ENCODE measurements at places on chromosomes 3 and 15. TPM values are rescaled to one million over a fixed set of nuclear protein-coding genes. Genes with fewer than 3 reads are reported as not detected.

- no peak for DNase-seq
- no peaks in the 10 kb centered on the region for H3K27me3 ChIP-seq
- H3K36me3 ChIP-seq = no peaks in the 10 kb centered on the region
- no peak overlapping the region for H3K27ac ChIP-seq
Measured at GRCh38 chr3:167728632-167729323, 5.9 kb downstream of the PDCD10 start.

Gene ASB7
- 9.1 TPM for total RNA-seq

DNA sequence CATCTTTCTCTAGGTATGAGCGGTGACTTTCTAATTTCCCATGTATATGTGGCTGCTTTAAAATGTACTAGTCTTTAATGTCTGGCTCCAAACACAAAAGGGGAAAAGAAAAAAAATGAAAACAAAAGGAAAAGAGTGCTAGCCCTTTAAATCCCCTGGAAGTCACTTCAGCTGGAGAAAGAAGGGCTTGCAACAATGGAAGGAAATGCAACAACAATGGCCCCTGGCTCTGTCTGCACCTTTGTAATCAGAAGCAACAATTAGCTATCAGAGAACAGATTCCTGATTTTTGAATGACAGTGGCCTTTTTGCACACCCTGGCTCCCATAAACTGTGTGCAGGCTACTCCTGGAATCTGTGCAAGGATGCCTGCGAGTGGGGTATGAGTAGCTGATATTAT, 591.2 kb downstream of the FHIT start:
- DNase-seq = no peak
- H3K36me3 ChIP-seq = no peaks in the 10 kb centered on the region
- H3K27ac ChIP-seq = no peak overlapping the region
- H3K4me3 ChIP-seq = no peak overlapping the region
- H3K4me1 ChIP-seq = no peaks in the 10 kb centered on the region

DNA sequence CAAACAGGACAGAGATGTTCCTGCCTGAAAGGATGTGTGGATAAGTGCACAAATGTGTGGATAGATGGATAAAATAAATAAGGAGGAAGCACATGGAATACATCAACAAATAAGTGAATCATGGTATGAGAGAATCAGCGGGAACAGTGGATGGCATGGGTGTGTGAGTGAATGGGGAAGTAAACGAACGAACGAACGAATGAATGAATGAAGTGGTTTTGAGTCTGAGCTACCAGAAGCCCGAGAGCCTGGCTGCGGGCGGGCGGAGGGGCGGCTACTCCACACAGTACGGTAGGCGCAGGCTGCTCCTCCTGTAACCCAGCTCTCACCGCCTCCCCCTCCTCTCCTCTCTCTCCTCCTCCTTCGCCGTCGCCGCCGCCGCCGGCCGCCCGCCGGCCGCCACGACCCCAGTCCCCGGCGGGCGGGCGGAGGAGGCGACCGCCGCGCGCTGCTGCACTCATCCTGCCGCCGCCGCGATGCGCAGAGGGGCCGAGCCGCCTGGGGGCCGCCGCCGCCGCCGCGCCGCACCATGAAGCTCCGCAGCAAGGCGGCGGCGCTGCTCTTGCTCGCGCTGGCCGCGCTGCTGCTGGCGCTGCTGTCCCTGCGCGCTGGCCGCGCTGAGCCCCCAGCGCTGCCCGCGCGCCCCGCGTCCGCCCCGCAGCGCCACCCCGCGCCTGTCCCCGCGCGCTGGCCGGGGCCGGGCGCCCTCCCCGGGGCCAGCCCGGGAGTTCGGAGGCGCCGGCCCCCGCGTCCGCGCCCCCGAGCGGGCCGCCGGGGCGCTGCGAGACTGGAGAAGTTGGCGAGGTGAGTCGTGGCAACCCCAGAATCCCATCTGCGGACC, at the start of gene GXYLT2:
Gene GXYLT2, plus strand, starts transcription at position 342 of the 841 bp plus-strand sequence. Its CDS starts 188 bp downstream, at position 530.
- H3K4me1 ChIP-seq = peaks cover 29% of the 10 kb centered on the region
- peak within 1 kb of the TSS; percentile 67 for H3K4me3 ChIP-seq
- DNase-seq = peak; percentile 83
- peak within 1 kb of the TSS; percentile 73 for H3K27ac ChIP-seq

DNA sequence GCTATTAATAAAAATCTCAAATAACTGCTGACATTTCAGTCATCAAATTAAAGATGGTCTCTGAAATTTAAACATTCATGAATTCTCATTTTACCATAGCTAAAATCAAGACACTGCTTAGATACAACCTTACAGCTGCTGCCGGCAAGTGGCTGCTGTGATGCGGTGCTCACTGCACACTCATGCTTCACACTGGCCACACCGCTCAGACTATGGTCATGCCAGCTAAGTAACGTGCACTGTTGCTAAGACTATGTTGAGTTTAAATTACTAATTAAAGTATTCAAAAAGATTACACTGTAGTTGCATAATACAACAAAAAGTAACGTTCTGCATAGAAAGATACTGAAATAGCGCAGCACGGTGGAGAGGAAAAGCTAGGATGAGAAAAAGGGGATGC, 12.1 kb downstream of the ATP13A3 start:
- H3K4me3 ChIP-seq = no peak overlapping the region
- no peaks in the 10 kb centered on the region for H3K36me3 ChIP-seq
- no peak overlapping the region for H3K27ac ChIP-seq
- H3K4me1 ChIP-seq = peaks cover 49% of the 10 kb centered on the region
- no peak for DNase-seq
- no peaks in the 10 kb centered on the region for H3K27me3 ChIP-seq

DNA sequence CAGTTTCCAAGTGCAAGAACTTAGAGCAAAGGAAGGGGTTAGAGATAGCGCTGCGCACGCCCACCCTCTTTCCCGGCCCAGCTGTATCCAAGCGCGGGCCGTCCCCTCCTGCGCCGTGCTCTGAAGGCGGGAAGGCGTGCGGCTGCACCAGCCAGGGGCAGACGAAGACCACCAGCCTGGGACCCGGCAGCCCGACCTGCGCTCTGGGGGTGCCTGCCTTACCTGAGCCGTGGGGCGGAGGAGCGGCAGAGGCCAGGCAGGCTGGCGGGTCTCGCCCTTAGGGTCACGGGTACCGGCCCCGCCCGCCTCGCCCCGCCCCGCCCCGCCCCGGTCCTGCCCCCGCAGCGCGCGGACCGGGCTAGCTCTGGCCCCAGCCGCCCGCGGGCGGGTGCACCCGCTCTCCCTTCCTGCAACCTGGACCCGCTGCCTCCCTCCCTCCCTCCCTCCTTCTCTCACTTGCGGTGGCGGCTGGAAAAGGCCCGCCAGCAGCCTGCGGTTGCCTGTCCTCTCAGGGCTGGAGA, at the start of gene WDR72:
Gene WDR72, minus strand, starts transcription at position 253 of the 521 bp plus-strand sequence. CDS start 26,514 bp downstream, outside the sequence.
- peaks cover 20% of the 10 kb centered on the region for H3K27me3 ChIP-seq
- H3K27ac ChIP-seq = no peak within 1 kb of the TSS
- H3K4me1 ChIP-seq = no peaks in the 10 kb centered on the region
- H3K4me3 ChIP-seq = no peak within 1 kb of the TSS
- no peak for DNase-seq

DNA sequence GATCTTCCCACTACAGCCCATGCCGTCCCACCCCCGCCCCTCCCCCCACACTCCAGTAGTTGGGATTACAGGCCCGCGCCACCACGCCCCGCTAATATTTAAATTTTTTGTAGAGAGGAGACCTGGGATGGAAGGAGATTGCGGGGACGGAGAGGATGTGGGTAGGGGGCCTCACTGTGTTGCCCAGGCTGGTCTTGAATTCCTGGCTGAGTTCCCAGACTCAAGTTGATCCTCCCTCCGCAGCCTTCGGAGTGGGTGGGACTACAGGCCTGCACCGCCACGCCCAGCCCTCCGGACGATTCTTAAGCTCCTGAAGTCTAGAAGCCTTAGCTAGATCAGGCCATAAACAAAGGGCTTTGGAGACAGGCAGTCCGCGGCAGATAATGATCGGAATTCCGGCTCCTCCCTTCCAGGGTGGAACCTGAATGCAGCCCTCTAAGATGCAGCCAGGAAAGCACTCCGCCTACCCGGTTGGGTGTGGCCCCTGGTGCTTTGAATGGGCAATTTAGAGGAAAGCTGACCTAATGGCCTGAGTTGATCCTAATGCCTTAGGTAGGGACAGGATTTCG, at the start of gene DPPA2:
Gene DPPA2, minus strand, starts transcription at position 356 of the 569 bp plus-strand sequence. CDS start 1,975 bp downstream, outside the sequence.
- H3K4me1 ChIP-seq = no peaks in the 10 kb centered on the region
- no peak within 1 kb of the TSS for H3K4me3 ChIP-seq
- no peaks in the 10 kb centered on the region for H3K36me3 ChIP-seq
- H3K27me3 ChIP-seq = no peaks in the 10 kb centered on the region

DNA sequence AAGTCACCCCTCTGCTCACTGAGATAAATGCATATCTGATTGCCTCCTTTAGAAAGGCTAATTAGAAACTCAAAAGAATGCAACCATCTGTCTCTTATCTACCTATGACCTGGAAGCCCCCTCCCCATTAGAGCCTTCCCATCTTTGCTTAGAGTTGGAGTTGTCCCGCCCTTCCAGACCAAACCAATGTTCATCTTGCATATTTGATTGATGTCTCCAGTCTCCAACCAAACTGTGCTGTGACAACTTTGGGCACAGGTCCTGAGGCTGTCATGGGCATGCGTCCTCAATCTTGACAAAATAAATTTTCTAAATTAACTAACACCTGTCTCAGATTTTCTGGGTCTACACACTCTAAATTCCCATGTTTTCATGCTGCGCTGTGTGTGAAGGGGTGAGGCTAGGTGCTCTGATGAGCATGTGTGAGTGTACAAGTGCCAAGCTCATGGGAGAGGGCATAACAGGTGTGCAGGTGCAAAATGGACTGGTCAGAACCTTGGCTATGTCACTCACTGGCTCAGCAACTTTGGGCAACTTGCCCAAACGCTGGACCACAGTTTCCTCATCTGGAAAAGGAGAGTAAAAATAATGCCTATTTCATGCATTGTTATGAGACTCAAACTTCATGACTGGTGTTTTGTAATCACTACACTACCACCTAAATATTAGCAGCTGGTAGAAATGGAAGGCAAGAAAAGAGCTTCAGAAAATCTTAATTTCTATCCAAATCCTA, 7.2 kb downstream of the DAPK2 start:
- no peak for DNase-seq
- no peak overlapping the region for H3K4me3 ChIP-seq
- H3K27me3 ChIP-seq = no peaks in the 10 kb centered on the region
- H3K4me1 ChIP-seq = no peaks in the 10 kb centered on the region

Gene CAPN3
- total RNA-seq = 4.3 TPM

Gene PLSCR4
- 118 TPM for total RNA-seq

- no peaks in the 10 kb centered on the region for H3K36me3 ChIP-seq
- peaks cover 55% of the 10 kb centered on the region for H3K4me1 ChIP-seq
- no peak overlapping the region for H3K4me3 ChIP-seq
- no peaks in the 10 kb centered on the region for H3K27me3 ChIP-seq
Measured at GRCh38 chr15:40766906-40767837, 2.6 kb upstream of the C15orf62 start.

GRCh38 chr3:43378066-43378935, 92.0 kb downstream of the SNRK start:
- no peak overlapping the region for H3K4me3 ChIP-seq
- no peak for DNase-seq
- H3K27ac ChIP-seq = no peak overlapping the region
- peaks cover 11% of the 10 kb centered on the region for H3K4me1 ChIP-seq

GRCh38 chr3:20682573-20682972, 496.6 kb upstream of the SGO1 start:
- no peak for DNase-seq
- no peaks in the 10 kb centered on the region for H3K36me3 ChIP-seq
- H3K4me3 ChIP-seq = no peak overlapping the region
- no peaks in the 10 kb centered on the region for H3K4me1 ChIP-seq

- H3K4me1 ChIP-seq = peaks cover 14% of the 10 kb centered on the region
- no peak overlapping the region for H3K27ac ChIP-seq
- no peak for DNase-seq
- no peaks in the 10 kb centered on the region for H3K27me3 ChIP-seq
Measured at GRCh38 chr15:80739919-80740318, 39.3 kb upstream of the CEMIP start.

DNA sequence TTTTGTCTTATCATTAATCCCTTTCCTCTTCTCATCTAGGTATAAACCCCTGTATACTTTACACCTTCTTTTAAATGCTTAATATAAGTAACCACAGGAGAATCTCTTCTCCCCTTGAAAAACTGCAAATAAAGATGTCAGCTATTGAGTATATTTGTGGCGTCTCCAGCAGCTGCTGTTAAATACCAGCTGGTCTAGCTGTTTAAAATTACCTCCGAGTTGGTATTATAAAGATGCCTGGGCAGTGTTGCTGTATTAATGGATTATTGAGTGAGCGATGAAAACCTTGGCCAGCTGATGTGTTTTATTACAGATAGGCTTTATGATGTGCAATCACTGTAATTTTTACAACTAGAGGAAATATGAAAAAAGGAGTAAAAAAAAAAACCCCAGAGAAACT, 388.1 kb downstream of the TBC1D5 start:
- H3K4me3 ChIP-seq = no peak overlapping the region
- H3K27me3 ChIP-seq = no peaks in the 10 kb centered on the region
- H3K36me3 ChIP-seq = no peaks in the 10 kb centered on the region
- H3K27ac ChIP-seq = no peak overlapping the region
- no peaks in the 10 kb centered on the region for H3K4me1 ChIP-seq

DNA sequence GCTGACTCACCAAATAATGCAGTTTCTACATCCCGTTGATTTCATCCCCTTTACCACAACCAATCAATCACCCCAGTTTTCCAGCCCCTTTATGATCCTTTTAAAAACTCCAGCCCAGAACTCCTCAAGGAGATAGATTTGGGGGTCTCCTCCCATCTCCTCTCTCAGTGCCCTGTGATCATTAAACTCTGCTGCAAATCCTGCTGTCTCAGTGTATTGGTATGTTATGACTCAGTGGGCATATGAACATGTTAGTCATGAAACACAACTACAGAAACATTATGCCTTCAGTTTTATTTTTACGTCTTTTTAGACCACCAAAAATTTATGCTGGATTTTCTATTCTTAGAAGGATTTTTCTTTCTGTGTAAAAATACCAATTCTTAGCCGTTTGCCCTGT, 213.7 kb downstream of the DIPK2A start:
- H3K27ac ChIP-seq = no peak overlapping the region
- DNase-seq = no peak
- H3K27me3 ChIP-seq = no peaks in the 10 kb centered on the region

DNA sequence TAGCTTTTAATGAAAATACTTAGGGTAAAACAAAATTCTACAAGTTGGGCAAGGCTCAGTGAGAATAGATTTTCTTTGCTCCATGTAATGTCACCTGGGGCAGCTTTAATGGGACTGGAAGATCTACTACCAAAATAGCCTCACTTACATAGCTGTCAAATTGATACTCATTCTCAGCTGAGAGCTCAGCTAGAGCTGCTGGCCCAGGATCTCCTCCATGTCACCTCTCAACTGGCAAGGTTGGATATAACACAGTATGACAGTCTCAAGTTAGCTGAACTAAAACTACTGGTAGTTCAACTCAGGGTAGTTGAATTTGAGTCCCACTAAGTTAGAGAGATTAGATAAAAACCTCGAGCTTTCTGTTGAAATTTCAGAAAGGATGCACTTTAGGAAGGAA, 218.5 kb upstream of the PLSCR5 start:
- H3K4me1 ChIP-seq = no peaks in the 10 kb centered on the region

- H3K4me1 ChIP-seq = no peaks in the 10 kb centered on the region
- H3K36me3 ChIP-seq = no peaks in the 10 kb centered on the region
- H3K27me3 ChIP-seq = no peaks in the 10 kb centered on the region
- H3K4me3 ChIP-seq = no peak overlapping the region
- H3K27ac ChIP-seq = no peak overlapping the region
Measured at GRCh38 chr3:16462679-16463078, 50.8 kb downstream of the RFTN1 start.

Measured in adrenal gland (tissue), 19 donors.